ENCODE measurements at places on chromosomes 6 and 20.

- DNase-seq = no peak
These were observed 473.7 kb upstream of the JARID2 start for GRCh38 chr6:14772188-14772587.

DNA sequence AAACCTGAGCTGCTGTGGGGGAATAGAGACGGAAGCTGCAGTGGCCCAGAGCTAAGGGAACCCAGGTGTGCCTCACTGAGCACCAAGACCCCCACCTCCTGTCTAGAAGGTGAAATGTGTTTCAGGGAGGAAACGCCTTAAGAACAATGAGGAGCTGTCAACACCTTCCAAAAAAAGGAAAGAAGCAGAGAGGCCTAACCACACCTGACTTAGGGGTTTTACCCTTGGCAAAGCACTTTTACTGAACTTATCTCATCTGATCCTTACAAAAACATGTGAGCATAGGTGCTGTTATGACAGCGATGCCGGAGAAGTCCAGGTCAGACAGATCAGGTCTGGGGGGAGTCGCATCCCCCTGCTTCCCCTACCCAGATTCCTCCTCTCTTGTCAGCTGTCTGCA, 16.1 kb upstream of the CDKN1A start:
- no peak for DNase-seq

- DNase-seq = peak; percentile 44
These were observed 27.8 kb downstream of the HDDC2 start for GRCh38 chr6:125273965-125274364.

DNA sequence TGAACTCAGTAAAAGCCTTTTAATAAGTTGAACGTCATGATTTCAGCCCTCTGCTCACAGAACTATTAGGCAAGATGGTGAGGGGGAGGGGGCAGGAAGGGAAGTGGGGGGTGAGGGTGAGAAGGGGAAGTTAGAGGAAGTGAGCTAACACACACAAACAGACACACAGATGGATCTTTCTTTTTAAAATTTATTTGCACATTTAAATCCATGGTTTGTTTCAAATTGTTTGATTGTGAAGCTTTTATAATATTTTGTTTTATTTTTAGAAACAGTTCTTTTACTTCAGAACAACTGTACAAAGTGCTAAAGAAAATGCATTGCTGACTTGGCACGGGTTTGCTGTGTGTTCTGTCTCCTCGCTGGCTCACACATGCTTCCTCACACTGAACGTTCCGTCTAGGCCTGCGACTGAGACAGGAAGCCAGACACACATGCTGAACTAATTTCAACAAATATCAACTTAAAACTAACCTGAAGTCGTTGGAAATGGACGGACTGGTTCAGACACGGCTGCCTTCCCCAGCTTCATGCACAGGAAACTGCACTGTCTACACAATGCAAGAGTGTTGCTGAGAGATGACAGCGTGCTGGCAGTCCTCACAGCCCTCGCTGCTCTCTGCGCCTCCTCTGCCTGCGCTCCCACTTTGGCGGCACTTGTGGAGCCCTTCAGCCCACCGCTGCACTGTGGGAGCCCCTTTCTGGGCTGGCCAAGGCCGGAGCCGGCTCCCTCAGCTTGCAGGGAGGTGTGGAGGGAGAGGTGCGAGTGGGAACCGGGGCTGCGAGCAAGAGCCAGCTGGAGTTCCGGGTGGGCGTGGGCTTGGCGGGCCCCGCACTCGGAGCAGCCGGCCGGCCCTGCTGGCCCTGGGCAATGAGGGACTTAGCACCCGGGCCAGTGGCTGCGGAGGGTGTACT, 8.1 kb upstream of the ZBP1 start:
- DNase-seq = peak; percentile 33

DNA sequence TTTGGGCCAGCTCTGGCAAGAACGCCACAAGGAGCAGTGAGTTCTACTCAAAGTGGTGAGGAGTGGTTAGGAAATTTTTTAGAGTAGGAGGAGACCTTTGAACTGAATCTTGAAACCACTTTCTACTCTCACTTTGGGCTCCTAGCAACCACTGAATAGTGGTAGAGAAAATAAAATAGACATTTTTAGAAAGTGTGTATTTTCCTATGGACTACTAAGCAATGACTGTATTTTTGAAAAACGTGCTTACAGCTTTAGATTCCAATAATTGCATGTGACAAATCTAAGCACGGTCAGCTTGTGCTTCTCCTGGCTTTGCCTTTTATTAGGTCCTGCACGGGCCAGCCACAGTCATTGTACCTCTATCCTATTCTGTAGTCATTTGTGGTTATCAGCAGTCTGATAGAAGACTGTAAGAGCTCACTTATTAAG, 8.7 kb upstream of the IFNGR1 start:
- DNase-seq = no peak

DNA sequence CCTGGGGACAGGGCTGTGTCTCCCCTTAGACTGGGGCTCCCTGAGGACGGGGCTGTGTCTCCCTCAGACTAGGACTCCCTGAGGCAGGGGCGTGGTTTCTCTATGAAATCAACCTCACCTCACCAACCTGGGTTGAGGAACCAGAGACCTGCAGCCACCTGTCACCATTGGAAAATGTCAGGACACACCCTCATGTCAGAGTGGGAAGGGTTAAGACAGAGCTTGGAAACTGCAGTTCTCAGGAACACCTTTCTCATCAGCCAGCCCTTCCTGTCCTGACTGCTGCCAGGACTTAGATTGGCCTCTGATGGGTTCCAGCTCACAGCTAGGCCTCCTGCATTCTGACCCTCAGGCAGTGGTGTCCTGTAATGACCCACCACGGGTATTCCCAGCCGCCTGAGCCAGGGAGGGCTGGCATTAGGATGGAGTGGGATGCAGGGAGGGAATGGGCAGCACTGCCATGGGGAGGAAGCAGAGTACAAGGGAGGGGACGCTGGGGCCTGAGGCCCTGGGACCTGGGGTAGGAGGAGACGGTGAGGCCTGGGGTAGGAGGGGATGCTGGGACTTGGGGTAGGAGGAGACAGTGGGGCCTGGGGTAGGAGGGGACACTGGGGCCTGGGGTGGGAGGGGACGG, 76.3 kb downstream of the MRPL14 start:
- DNase-seq = no peak

DNA sequence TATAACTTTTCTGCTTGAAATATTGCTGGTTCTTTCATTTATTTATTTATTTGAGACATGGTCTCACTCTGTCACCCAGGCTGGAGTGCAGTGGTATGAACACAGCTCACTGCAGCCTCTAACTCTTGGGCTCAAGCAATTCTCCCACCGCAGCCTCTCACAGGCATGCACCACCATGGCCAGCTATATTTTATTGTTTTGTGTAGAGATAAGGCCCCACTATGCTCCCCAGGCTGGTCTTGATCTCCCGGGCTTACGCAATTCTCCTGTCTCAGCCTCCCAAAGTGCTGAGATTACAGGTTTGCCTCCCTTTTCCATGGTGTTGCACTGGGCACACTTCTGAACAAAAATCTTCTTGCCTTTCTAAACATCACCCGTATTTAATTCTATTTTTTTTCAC, 39.1 kb upstream of the RNGTT start:
- peak; percentile 42 for DNase-seq
